ENCODE measurements at places on chromosomes 7 and 10.
A peak's percentile ranks its signal among the peaks of the same experiment; 100 is the strongest.

- DNase-seq, result no peak
These were observed 851.0 kb upstream of the PHF14 start for GRCh38 chr7:10122551-10123100.

DNA sequence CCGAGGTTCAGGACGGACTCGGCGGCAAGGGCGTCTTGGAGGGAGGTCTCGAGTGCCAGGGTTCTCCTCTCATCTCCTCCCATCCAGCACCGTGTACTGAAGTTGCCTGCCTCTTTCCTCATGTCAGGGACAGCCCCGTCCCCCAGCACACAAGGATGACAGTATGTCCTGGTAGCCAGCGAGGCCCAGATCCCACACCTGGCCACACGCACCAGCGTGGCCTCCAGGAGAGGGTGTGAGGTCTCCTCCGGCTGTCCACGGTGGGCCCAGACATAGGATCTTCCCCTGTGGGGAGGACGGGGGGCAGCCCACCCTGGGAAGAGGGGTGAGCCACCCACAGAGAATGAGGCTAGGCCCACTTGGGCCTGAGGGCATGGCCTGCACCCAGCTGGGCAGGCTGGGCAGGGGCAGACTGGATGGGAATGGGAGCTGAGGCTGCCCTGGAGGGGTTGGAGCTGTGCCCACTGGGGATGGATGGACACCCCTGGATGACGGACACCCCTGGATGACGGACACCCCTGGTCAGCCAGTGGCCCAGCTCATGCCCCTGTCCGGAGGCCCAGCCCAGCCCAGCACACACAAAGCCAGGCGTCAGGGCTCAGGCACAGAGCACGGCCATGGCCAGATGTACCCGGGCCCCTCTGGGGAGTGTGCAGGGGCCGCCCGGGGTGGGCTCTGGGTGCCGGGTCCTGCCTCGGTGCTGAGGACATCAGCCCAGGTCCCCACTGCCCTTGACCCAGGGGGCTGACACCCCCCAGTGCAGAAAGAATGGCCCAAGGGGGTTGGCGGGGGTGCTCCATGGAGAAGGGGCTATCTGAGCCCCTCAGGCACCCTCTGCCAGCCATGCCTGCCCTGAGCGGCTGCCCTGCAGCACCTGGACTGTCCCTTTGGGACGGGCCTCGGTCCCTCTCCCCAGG, 30.9 kb upstream of the CFAP46 start:
- no peak for DNase-seq

- no peak for DNase-seq
These were observed 21.6 kb upstream of the GIMAP8 start for GRCh38 chr7:150428671-150429451.

GRCh38 chr10:29895456-29895855, 163.9 kb downstream of the JCAD start:
- DNase-seq, result no peak

DNA sequence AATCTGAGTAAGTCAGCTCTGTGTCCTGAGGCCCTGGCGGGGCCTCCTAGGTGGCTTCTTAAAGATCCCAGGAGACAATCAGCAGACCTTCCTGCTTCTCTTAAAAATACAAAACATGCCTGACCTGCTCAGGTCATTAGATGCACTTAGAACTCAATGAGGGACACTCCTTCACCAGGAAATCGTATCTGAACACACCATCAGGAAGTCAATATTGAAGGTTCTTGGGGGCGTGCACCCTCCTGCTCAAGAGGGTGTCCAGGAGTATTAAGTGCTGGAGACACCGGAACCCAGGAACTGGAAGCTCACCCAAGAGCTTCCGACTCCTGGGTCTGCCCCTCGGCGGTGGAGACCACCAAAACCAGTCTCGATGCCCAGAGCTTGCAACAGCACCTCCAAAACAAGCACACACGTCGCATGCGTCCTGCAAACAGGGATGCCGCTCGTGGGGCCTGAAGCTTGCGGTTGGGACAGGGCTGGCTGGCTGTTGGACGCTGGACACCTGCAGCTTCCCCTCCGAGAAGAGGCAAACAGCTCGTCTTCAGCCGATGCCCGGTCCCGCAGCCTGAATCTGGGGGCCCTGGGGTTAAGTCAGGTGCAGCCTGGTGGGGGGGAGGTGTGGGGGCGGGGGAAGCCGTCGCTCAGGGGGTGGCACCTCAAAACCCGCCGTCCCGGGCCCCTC, 803 bp downstream of the RAPGEF5 start:
- DNase-seq, result no peak

DNA sequence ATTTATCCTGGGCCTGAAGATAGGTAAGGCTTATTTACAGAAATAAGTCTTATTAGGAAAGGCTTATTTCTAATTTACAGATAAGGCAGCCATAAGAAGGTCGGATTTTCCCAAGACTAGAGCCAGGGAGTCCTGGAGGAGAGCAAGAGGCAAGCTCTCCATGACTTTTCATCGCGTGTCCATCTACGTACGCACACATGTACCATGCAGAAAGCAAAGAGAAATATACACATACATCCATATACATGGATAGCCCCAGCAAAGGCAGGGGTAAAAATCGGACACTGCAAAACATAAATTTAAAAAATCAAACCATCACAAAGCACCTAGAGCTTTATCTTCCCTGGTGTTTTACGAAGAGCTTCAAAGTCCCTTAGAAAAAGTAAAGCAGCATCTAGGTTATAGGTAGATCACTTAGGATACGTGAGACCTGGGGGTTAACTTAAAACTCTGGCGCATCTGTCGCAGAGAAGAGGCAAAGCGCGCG, 25.8 kb upstream of the ZRANB1 start:
- DNase-seq, result no peak

- no peak for DNase-seq
These were observed 260.1 kb upstream of the CDC14C start for GRCh38 chr7:48664241-48664640.

DNA sequence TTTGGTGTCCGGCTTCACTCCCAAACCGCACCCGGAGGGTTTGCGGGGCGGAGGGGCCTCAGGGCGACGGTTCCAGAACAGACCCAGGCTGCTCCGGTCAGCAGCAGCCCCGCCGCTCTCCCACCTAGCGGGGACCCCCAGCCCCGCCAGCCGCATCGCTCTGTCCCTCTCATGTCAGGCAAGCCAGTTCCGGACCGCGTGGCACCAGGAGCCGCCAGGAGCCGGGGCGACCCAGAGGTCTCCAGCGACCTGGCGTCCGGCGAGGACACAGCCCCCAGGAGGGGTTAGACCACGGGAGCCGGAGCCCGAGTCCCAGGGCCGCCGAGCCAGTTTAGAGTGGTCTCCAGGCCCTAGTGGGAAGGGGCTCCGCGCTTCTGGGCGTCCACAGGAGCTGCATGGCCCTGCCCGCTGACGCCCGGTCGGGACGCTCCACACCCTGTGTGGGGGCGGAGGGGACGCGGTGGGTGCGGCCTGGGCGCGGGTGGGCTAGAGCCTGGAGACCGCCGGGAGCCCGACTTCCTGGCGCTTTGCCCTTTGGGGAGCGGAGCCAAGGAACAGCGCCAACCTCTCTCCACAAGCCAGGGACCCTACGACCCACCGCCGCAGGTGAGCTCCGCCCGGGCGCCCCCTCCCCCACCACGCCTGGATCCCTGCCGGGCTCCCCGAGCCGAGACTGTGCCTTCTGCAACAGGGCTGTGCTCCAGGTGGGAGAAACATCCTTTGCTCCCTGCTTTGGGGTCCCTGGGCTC, 43.4 kb downstream of the ZNF117 start:
- no peak for DNase-seq

DNA sequence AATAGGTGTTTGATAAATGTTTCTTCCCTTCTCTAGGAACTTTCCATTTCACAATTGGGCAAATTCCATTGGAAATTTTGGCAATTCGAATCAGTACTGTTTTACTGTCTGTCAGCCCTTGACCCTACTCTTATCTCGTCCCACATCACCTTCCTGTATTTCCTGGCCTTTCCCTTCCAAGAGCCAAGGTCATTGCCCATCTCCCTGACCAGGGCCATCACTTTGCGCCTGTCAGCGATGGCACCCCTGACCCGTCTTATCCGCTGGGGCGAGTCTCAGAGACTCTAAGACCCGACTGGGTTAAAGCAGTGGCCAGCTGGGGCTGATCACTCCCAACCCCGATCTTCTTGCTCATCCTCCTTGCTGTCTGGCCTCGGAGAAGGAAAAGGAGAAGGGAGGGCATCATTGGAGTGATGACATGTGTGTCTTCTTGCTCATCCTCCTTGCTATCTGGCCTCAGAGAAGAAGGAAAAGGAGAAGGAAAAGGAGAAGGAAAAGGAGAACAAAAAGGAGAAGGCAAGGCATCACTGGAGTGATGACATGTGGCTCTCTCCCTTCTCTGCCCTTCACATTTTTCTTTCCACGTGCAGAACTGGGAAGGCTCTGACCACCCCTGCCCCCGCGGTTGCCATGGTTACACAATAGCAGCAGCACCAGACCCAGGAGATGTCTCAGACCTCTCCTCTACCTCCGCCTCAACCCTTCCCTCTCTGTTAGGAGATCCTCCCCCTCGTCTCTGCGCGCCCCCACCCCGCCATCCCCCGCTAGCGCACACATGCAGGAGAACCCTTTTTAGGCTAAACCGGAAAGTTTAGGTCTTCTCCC, 2.0 kb downstream of the SEMA3D start:
- DNase-seq, result no peak

GRCh38 chr7:46764100-46764936, 817.6 kb downstream of the TNS3 start:
- no peak for DNase-seq

GRCh38 chr10:133163889-133164815, 4.1 kb downstream of the KNDC1 start:
- DNase-seq, result no peak

DNA sequence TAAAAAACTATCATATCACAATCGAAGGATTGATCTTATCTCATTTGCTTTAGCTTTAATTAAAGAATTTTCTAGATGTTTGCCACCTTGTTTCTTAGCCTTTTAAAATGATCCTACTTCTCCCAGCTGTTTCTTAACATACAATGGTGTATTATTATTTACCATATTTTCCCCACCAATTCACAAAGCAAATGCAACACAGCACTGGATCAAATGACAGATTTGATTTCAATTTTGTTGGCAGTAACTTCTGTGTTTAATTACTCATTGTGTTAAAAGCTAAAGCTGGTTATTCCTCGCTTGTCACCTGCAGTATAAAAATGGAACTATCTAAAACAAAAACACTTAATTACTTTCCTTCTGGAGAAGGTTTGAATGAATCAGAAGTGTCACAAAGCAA, 19.6 kb downstream of the SVIL start:
- no peak for DNase-seq

DNA sequence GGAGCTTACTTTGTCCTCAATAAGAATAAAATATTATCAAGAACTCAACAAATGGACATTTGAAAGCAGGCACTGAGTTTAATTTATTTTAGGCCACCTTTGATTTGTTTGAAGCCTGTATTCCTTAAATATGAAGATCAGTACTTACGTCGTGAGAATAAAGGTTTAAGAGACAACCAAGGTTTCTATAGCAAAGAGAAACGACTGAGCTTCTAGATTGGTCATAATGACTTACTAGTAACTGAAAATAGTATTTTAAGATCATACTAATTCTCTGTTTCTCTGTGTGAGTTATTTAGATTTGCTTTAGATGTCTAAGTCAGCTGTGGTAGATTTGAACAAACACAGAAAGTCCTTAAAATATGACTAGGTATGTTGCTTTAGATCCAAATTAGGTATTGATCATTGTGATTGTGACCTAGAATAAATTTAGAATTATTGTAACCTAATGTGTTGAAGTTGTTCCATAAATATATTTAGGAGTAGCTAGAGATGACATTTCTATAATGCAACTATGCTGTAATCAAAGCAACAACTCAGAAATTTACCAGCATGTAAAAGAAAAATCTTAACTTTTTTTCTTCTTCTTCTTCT, 2.4 kb upstream of the GLCCI1 start:
- DNase-seq, result no peak

GRCh38 chr7:141076377-141076776, 2.5 kb downstream of the TMEM178B start:
- no peak for DNase-seq

DNA sequence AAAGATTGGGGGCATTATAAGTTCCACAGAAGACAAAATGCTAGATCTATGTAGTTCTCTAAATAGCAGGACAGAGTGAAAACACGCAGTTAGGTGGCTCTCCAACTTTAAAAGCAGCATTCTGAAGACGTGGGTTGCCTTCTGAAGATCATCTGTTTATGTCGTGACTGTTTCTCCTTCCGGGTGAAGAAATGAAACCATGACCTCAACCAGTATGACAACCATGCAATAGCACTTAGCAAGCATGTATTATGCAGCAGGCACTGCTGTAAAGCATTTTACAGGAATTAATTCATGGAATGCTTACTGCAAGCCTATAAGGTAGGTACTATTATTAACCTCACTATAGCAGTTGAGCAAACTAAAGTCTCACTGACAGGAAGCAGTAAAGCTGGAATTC, 125.2 kb downstream of the SLC25A13 start:
- no peak for DNase-seq

DNA sequence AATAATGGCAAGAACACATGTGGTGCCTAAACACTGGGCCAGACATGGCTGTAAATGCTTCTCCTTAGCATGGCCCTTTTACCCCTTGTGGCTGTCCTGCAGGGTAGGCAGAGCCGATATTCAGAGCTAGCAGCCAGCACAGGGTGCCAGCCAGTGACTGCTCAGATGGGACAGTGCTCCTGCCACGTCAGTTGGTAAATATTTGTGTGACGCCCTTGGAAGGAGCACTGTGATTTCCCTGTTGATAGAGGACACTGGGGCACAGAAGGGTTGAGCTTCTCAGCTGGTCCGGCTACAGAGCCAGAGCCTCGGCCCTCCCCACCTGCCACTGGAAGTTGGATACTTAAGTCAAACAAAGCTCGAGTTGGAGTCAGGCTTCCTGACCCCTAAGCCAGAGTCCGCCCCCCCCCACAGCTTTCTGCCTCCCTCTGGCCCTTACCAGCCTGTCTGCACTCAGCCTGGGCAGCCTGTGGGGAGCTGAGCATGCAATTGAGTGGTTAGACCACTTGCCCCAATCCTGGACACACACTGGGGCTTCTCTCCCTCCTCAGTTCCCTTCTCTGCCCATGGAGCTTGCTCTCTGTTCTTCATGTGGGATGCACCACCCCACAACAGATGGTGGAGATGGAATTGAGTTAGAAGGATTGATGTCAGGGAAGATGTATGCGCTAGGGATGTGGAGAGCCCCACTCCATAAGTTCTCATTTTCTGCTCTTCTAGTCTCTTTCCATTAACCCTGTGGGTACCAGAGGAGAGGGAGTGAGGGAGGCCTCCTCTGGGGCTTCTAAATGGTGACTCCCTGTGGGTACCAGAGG, 350.8 kb downstream of the PLXNA4 start:
- DNase-seq, result no peak

DNA sequence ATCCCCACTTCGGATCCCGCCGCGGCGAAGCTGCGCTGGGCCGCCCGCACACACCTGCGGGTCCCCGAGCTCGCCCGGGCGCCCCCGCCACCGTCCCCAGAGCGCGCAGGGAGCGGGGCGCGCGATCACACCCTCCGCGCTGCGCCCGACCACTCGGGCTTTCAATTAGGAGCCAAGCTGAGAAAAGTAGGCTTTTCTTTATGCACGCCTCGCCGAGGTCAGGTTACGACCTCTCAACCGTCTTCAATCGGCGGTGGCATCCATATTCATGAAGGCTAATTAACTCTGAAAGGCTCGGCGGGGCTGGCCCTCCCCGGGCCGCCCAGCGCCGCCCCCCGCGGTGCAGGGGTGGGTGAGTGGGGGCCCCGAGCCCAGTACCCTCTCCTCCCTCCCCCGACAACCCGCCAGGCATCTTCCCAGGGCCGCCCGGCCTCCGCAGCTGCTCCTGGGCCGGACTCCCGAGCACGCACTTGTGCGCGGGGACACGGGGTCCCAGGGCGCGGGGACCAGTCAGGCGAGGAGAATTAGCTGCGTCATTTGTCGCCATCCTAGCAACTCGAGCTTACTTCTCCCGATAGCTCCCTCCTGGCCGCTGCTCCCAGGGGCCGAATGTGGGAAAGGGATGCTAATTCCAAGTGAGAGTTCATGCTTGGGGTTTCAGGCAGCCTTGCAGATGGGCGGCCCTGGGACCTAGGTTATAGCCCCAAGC, 155.5 kb upstream of the LYZL2 start:
- DNase-seq, result peak; percentile 1
